NCI-H1436 treated with DMSO at 0.1 percent for 48 hours (cell line): ENCODE measurements at places on chromosomes 6 and 20.

GRCh38 chr6:11609324-11610071 is 71.9 kb downstream of the TMEM170B start:
- DNase-seq, result no peak

DNA sequence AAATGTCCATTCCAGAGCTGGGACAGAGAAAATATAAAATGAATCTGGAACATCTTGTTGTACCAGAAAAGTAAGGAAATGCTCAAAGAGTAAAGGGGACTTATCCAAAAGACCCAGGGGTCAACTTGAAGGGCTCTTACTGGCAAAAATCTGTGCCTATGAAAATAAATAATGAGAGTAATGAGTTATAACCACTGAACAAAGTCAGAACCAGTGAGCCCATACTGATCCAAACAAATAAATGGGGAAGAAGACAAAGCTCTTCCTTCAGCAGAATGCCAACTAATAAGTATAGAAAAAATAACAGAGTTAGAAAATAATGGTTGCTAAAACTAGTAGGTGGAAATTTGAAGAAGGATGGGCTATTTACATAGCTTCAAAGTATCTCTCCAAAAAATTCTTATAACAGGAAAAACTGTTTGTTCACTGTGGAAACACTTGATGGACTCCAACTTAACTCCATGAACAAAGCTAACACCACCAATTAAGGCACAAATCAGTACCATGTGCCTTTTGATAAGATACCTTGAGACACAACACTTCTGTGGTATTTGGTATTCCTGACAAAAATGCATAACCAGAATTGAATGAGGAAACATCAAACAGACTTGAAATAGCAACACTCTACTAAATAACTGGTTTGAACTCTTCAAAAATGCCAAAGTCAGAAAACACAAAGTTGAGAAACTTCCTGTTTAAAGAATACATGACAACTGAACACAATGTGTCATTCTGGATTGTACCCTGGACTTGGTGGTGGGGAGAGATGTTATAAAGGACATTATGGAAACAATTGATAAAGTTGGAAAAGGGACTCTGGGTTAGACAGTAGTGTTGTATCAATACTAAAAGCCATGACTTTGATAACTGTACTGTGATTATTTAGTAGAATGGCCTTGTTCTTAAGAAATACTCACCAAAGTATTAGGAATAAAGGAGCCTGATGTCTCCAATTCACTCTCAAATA is 197.5 kb downstream of the ISM1 start:
- DNase-seq, result no peak

GRCh38 chr20:20317195-20317594 is 50.7 kb upstream of the INSM1 start:
- no peak for DNase-seq

- no peak for DNase-seq
These were observed 1223.7 kb upstream of the EYS start for GRCh38 chr6:66930559-66931290.

DNA sequence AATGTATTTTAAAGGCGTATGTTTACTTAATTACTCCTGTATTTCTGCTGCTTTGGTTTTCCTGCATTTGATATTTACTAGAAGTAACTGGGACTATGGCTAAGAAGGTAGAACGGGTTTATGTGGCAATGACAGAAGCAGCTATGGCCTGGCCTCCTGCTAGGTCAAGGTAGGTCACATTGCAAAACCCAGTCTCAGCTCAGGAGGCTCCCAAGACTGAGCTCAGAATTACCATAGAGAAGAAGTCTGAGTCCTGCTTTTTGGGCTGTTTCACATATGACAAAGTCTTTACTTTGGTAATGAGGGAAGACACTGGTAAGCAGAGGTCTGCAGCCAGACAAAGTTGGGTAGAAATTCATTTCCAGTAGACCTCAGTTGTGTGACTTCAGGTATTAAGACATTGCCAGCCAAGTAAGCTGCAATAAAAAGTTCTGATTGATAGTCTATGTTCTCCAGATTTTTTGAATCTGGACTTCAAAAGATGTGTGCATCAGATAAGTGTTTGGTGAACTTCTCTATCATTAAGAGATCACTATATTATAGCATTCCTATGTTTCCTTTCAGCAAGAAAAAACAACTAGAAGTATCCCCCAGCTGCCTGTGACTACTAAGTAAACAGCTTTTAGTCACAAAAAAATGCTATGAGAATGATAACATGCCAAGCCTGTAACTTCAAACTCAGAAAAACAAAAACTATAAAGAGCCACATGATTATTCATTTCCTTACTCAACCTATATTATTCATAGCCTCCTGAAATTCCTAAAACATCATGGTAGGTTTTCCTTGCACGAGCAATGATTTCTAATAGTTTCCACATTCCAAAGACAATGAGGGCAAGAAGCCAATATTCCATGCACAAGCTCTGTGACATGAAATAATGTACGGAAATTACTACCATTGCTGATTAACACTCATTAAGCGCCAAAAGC is 312.3 kb downstream of the HAO1 start:
- no peak for DNase-seq

GRCh38 chr20:17558154-17558940 is 11.5 kb upstream of the DSTN start:
- no peak for DNase-seq

DNA sequence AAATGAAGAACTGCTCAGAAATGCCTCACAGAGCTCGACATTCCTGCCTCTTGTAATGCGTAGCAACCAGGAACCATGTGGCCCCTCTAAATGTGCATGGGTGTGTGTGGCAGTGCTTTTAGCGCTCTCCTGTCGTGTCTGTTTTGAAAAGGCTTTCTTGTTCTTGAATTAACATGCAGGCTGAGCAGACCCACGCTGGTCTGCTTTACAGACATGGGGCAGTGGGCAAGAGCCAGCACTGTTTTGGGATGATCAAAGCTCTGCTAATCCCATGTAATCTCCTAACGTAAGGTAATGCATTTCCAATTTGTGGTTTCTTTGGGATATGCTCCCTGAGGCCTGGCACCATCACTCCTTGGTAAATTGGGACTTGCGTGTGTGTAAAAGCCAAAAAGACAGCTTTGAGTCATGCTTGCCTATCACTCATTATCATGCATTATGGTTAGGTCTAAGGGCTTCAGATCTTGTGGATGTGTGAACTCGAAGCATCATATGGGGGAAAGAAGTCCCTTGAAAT is 11.8 kb downstream of the RIPOR2 start:
- no peak for DNase-seq

DNA sequence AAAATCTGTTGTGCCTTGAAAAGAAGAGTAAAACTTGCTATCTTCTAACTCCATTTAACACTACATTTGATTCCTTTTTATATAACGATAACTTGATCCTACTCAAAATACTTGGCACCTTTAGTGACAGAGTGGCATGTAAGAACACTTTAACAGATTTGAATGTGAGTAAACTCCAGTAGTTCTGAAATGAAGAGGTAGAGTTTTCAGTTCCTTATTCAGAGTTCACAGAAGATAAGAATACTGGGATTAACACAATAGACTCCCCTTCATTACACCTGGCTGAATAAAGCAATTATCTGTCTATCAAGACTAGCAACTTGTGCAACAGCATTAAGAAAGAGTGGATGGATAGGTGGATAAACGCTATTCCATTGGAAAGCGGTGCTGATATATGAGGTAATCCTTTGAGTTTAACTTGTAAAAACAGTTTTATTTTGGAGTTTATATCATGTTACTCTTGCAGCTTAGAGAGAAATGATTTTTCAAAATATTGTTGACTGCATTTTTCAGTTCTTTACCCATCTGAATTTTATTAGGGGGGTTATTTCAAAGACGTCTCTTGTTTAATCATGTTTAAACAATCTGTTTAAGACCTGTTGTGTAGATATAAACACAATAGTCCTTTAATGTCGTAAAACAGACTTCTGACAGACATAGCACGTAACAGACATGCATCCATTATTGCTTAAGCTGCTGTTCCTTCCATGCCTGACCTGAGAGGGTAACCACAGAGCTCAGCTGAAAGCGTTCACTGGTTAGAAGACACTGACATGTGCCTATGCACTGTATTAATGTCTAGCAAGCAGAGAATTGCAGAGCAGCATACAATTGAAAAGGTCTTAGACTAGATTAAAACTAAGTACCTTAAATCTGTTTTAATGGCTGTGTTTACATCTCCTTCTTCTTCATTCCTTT is 102.4 kb upstream of the SUPT3H start:
- DNase-seq, result no peak

DNA sequence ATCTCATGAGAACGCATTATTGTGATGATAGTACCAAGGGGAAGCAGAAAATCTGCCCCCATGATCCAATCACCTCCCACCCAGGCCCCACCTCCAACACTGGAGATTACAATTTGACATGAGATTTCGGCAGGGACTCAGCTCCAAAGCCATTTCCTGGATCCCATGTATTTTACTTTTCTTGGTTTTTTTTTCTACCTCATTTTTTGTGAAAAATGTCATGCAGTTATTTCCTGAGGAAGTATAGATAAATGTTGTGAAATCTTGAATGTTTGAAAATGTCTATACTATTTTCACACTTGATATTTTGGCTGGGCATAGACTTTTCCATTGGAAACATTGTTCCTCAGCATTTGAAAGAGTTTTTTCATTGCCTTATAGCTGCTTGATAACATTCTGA is 9.1 kb upstream of the BRPF3 start:
- no peak for DNase-seq

- DNase-seq, result no peak
These were observed 126.8 kb downstream of the HIVEP1 start for GRCh38 chr6:12138936-12139335.
